A549 treated with dexamethasone at 1 μM for 4 hours (cell line): ENCODE measurements at places on chromosomes 7 and 10. TPM values are rescaled to one million over a fixed set of nuclear protein-coding genes. Genes with fewer than 3 reads are reported as not detected.

TMEM72 gene
- not detected in 5 replicates for total RNA-seq

EPO gene
- total RNA-seq = 0.06 TPM in 1 of 5 replicates, not detected in the others

CYP3A4 gene
- total RNA-seq = 0.05 to 0.14 TPM (median 0.08 TPM) in 4 of 5 replicates, not detected in the other

OR9A2 gene
- total RNA-seq = not detected in 5 replicates

CFAP46 gene
- 1.0 to 1.8 TPM (median 1.5 TPM) in 5 replicates for total RNA-seq

FGL2 gene
- total RNA-seq = not detected in 5 replicates

SLC26A3 gene
- 0.07 TPM in 1 of 5 replicates, not detected in the others for total RNA-seq

PTEN gene
- 45.8 to 55.5 TPM (median 51.7 TPM) in 5 replicates for total RNA-seq

SLC13A1 gene
- total RNA-seq = not detected in 5 replicates

EBF3 gene
- total RNA-seq = 0.15 to 0.26 TPM (median 0.17 TPM) in 5 replicates

CYP3A5 gene
- total RNA-seq = 1.3 to 1.8 TPM (median 1.4 TPM) in 5 replicates

PRTFDC1 gene
- 15.0 to 18.0 TPM (median 16.6 TPM) in 5 replicates for total RNA-seq

C10orf53 gene
- total RNA-seq = not detected in 5 replicates

AKR1D1 gene
- total RNA-seq = 0.04 to 0.08 TPM (median 0.06 TPM) in 3 of 5 replicates, not detected in the others

CACUL1 gene
- total RNA-seq = 8.6 to 18.4 TPM (median 15.9 TPM) in 5 replicates

SEMA4G gene
- total RNA-seq = 7.3 to 9.2 TPM (median 7.6 TPM) in 5 replicates

LRWD1 gene
- total RNA-seq = 21.6 to 30.9 TPM (median 28.4 TPM) in 5 replicates

CLCN1 gene
- total RNA-seq = 0.03 to 0.06 TPM (median 0.05 TPM) in 3 of 5 replicates, not detected in the others

PTF1A gene
- not detected in 5 replicates for total RNA-seq

PIK3CG gene
- not detected in 5 replicates for total RNA-seq

GPR15LG gene
- 0.21 TPM in 1 of 5 replicates, not detected in the others for total RNA-seq

ASB10 gene
- not detected in 5 replicates for total RNA-seq

TSPAN15 gene
- 80.7 to 104 TPM (median 99.7 TPM) in 5 replicates for total RNA-seq

LIPJ gene
- total RNA-seq = not detected in 5 replicates

ZNF503 gene
- 5.3 to 9.1 TPM (median 8.4 TPM) in 5 replicates for total RNA-seq

SHLD2 gene
- total RNA-seq = 26.2 to 31.3 TPM (median 27.4 TPM) in 5 replicates

GDF10 gene
- 0.05 to 0.13 TPM (median 0.05 TPM) in 4 of 5 replicates, not detected in the other for total RNA-seq

AKAP9 gene
- 11.8 to 16.9 TPM (median 15.3 TPM) in 5 replicates for total RNA-seq

PRPS1L1 gene
- not detected in 5 replicates for total RNA-seq

STEAP2 gene
- total RNA-seq = 2.6 to 5.1 TPM (median 4.7 TPM) in 5 replicates

SMNDC1 gene
- total RNA-seq = 47.7 to 53.3 TPM (median 52.6 TPM) in 5 replicates

CARD11 gene
- 2.1 to 2.7 TPM (median 2.3 TPM) in 5 replicates for total RNA-seq

DNAH11 gene
- total RNA-seq = 0.25 to 0.75 TPM (median 0.35 TPM) in 5 replicates

ITPRID1 gene
- total RNA-seq = not detected in 5 replicates

FRAT2 gene
- total RNA-seq = 6.9 to 10.7 TPM (median 9.9 TPM) in 5 replicates

FGFBP3 gene
- 2.1 to 2.4 TPM (median 2.3 TPM) in 5 replicates for total RNA-seq

OR13A1 gene
- 0.04 to 0.05 TPM in 2 of 5 replicates, not detected in the others for total RNA-seq

GIMAP7 gene
- total RNA-seq = not detected in 5 replicates

SFMBT2 gene
- total RNA-seq = 5.4 to 8.8 TPM (median 7.8 TPM) in 5 replicates

SHTN1 gene
- total RNA-seq = 22.5 to 32.4 TPM (median 26.4 TPM) in 5 replicates

GLI3 gene
- 0.05 to 0.45 TPM (median 0.19 TPM) in 5 replicates for total RNA-seq

PON3 gene
- 30.4 to 39.5 TPM (median 35.4 TPM) in 5 replicates for total RNA-seq

CALCR gene
- 0.05 to 0.08 TPM (median 0.06 TPM) in 3 of 5 replicates, not detected in the others for total RNA-seq

GIMAP2 gene
- total RNA-seq = not detected in 5 replicates

HK1 gene
- total RNA-seq = 36.7 to 47.7 TPM (median 46.5 TPM) in 5 replicates

LIPN gene
- total RNA-seq = not detected in 5 replicates

C10orf71 gene
- not detected in 5 replicates for total RNA-seq

FAM221A gene
- 0.25 to 0.67 TPM (median 0.34 TPM) in 5 replicates for total RNA-seq

SPDYE2 gene
- not detected in 5 replicates for total RNA-seq

NFE2L3 gene
- total RNA-seq = 8.1 to 10.4 TPM (median 8.7 TPM) in 5 replicates

SLC25A13 gene
- 35.0 to 38.4 TPM (median 36.1 TPM) in 5 replicates for total RNA-seq

SNCG gene
- 9.6 to 14.3 TPM (median 13.3 TPM) in 5 replicates for total RNA-seq
